ENCODE measurements at places on chromosomes 7 and 10.
A peak's percentile ranks its signal among the peaks of the same experiment; 100 is the strongest.

DNA sequence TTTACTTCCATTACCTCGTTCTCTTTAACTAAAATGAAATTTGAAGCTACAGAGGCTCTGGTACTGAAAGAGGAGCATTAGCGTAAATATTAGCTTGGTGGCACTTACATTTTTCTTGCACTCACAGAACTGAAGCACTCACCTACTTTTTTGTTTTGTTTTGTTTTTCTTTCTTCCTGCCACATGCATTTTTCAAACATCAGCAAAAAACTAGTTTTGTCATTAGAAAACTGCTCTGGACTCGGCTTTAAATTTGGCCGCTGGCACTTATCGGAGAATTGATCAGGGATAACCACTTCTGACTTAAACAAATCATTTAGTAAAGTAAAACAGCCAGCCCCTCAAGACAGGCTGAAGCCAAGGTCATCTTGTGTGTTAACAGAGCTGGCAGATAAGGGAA lies 216.3 kb downstream of the SFMBT2 start:
- no peak for DNase-seq

DNA sequence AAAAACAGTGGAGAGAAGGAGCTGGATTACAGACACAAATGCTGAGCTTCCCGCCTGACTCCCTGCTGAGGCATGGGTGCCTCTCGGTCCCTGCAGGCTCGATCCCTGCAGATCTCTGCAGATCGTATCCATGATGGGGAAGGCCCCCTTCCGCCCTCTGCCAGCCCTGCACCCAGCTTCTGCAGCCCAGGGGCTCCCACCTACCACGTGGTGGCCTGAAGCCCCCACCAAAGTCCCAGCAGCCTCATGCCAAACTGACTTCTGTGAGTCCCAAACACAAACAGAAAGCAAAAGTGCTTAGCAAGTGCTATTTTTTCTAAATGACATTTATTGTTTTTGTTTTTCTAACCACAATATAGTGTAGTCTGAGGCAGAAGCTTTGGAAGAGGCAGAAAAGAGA lies 127.1 kb upstream of the CHST15 start:
- no peak for DNase-seq

- no peak for DNase-seq
Measured at GRCh38 chr7:75920431-75921161, 5.6 kb downstream of the POR start.

GRCh38 chr10:20993389-20993788 lies 96.3 kb upstream of the NEBL start:
- no peak for DNase-seq

GRCh38 chr7:70542750-70543376 lies 589.1 kb upstream of the GALNT17 start:
- DNase-seq = no peak

DNA sequence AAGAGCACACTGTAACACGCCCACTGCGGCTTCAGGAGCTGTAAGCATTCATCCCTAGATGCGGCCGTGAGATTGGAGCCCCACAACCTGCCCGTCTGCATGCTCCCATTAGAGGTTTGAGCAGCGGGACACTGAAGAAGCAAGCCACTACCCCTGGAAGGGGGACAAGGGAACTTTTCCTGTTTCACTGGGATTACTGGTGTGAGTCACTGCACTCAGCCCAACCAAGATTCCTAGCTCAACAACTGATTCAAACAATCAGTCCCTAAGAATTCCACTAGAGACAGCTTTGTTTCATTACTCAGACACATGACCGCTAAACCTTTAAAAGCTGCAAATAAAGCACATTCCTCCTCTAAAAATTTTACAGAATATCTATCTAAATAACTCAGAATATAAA lies 69.8 kb downstream of the ORC5 start:
- no peak for DNase-seq

DNA sequence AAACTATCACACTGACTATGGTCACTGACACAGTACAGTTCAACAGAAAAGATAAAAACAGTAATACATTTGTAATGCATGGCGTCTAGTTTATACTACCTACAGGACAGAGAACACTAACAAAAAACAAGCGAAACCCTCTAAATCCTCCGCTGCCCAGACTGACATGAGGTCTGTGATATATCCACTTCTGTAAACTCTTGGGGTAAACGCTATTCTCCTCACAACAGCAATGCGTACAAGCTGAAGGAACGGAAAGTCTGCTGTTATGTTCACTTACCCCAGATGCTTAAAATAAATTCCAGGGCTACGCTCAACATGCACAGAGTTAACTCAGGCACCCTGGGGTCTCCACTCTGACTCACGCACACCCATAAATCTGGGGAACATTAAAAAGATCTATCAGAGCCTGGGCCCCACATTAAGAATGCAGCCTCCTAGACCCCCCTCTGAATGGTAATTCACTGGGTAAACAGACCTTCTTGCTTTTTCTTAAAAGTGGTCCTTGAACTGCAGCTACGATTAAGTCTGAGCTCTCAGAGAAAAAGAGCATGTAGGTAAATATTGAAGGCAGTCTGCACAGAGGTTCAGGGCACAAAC lies 105.6 kb downstream of the CTBP2 start:
- DNase-seq = no peak

DNA sequence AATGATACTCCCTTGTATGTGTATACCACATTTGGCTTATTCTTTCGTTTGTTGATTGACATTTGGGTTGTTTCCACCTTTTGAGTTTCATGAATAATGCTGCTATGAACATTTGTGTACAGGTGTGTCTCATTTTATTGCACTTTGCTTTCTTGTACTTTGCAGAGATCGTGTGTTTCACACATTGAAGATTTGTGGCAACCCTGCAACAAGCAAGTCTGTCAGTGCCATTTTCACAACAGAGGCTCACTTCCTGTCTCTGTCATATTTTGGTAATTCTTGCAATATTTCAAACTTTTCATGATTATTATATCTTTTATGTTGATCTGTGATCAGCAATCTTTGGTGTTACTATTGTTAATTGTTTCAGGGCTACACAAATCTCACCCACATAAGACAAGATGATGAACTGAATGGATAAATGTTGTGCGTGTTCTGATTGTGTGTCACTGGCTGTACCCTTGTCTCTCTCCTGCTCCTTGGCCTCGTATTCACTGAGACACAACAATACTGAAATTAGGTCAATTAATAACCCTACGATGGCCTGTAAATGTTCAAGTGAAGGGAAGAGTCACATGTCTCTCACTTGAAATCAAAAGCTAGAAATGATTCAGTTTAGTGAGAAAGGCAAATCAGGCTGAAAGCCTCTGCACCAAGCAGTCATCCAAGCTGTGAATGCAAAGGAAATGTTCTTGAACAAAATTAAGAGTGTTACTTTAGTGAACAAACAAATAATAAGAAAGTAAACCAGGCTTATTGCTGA lies 133.6 kb upstream of the JCAD start:
- DNase-seq = no peak

DNA sequence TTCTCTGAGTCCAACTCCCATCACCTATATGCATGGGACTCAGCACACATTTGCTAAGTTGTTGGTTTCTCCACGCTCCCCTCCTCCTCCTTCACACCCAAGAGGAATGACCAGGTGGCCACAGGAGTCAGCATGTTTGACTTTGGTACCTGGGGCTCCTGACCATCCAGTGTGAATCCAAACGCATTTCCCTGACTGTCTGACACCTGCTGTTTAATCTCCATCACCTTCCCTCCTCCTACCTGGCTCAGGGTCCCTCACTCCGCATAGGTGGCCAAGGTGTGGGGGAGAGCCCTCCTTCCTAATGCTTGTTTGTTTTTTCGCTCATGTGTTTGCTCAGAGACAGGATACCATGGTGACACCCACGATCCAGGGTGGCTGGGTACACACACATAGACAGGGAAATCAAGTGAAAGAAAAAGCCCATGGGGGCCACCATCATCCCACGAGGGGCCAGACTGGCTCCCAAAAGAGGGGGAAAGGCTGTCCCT lies 194.9 kb downstream of the KCNMA1 start:
- no peak for DNase-seq

DNA sequence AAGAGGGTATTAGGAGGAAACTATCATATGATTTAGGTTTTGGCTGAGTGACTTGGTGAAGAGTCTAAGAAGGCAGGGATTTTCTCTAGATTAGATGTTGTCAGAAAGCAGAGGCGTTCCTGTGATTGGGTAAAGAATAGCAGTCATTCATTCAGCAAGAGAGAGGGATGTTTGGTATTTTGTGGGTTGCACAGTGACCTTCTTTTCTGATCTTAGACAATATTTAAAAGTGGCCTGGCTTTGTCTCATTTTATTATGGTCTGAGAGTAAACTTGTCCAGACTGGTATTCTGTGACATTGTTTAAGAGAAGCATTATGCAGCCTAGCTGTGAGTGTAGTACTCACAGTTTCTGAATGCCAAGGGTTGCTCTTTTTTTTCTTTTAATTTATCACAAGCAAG lies 18.5 kb downstream of the HYAL4 start:
- DNase-seq = no peak

- DNase-seq = no peak
Measured at GRCh38 chr7:84529480-84530205, 335.1 kb upstream of the SEMA3A start.

GRCh38 chr7:152668975-152669374 lies 7.0 kb downstream of the XRCC2 start:
- DNase-seq = no peak

GRCh38 chr7:80937336-80937735 lies 18.5 kb upstream of the SEMA3C start:
- DNase-seq = no peak

DNA sequence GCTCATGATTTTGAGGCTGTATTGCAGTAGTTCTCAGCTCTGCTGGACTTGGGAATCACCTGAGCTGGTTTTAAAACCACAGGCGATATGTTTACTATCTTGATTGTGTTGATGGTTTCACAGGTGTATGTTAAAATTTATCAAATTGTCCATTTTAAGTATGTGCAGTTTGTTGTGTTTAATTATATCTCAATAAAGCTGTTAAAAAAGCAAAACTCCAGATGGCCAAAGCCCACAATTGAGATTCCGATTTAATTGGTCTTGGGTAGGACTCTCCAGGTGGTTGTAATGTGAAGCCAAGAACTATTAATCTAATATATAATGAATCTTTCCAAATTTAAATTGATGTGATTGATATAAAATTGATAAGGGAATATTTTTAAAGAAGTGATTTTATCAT lies 48.6 kb downstream of the NRCAM start:
- DNase-seq = no peak

DNA sequence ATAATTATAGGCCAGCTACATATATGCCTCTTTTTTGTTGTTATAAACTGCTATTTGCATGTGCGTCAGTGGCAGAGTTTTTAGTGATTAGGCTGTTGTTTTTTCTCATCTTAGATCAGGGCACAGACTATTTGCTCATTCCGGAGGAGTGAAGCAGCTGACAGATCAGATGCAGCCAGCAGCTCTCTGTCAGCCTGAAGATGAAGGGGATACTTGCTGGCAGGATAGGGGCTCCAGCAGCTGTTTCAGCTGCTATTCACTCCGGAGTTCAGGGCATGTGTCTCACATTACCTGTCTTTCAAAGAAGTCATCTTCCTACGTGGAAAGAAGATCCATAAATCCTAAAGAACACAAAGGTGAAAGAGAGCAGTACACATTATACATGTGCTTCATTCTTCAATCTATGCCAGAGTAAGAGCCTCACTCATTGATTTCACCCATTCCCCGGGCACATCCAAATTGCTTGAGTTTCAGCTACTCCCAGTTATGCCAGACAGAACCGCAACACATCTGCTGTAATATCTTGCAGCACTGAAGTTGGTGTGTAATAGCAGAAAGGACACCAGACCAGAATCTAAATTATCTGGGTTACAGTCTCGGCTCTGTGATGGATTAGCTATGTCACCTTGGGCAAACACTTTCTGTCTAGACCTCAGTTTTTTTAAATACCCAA lies 182.8 kb upstream of the CHRM2 start:
- DNase-seq = no peak

DNA sequence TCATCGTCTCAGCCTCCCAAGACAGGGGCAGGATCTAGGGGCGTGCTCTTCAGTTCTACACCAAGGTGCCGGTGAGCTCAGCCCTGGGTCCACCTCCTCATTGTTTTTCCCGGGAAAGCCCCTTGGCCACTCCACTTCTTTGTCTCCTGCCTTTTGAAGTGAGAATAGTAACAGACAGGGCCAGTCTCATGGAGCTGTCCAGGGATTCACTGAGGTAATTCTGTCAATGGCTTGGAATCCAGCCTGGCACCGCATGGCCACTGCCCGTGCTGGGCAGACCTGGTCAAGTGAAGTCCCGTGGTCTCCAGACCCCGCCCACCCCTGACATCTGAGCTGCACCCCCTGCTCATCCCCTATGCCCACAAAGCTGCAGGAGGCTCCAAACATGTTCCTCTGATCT lies 138.9 kb downstream of the TNS3 start:
- no peak for DNase-seq

GRCh38 chr7:114554781-114555537 lies 140.3 kb downstream of the FOXP2 start:
- DNase-seq = no peak

- DNase-seq = peak; percentile 8
Measured at GRCh38 chr10:118720685-118721538, 33.9 kb downstream of the CACUL1 start.

DNA sequence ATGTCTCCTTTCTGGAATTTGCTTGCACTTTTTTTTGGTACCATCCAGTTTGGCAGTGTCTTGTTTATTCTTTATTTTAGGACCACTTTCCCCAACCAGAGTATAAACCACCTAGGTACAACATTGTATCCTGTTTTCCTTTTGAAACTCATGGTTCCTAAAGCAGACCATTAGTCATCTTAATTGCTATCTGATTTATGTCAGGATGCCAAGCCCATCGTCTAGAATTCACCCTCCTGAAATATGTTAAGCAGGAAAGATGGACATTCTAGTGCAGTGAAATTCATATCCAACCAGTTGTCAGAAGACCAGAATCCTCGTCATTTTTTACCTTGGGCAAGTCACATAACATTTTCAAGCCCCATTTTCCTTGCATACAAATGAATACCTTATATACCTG lies 223.6 kb upstream of the KMT2E start:
- no peak for DNase-seq

GRCh38 chr10:65133652-65134051 lies 1612.5 kb downstream of the REEP3 start:
- DNase-seq = no peak

DNA sequence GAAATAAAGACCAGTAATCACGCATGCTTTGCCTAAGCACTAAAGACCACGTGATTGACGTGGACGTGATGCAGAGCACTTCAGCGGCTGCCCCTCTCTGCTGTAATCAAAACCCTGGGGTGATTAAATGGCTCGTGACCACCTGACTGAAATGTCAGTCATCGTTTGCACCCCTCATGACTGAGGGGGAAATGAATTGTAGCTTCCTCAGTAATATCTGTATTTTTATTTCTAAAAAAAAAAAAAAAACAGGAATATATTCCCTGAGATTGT lies 148.1 kb upstream of the RSU1 start:
- no peak for DNase-seq

DNA sequence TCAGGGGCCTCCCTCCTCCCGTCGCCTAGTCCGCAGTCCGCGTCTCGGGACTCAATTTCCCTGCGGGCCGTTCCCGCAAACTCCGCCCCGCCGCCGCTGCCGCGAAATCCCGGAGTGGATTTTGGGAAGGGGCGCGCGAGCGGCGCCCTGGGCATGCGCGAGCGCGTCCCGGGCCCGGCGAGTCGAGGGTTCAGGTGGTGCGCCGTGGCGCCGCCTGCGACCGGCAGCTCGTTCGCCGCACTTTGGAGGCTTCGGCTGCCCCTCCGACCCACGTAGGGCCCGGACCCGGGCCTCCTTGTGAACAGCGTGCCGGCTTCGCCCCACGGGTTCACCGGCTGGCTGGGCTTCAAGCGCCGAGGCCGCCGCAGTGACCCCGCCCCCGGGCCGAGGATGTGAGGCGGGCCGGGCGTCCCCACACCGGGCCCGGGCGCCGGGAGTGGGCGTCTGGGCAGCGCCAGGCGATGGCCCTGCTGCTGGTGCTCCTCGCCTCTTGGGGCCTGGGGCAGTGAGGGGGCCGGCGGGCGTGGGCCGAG lies at the start of gene PLEKHA8:
TSS of gene PLEKHA8 (plus strand) at position 197 of the 533 bp plus-strand sequence. CDS start 351 bp downstream, outside the sequence.
- DNase-seq = peak; percentile 93
